ENCODE measurements at places on chromosomes 12 and 14.
A peak's percentile ranks its signal among the peaks of the same experiment; 100 is the strongest.

GRCh38 chr14:84988357-84988756 is 541.6 kb upstream of the FLRT2 start:
- DNase-seq = no peak

DNA sequence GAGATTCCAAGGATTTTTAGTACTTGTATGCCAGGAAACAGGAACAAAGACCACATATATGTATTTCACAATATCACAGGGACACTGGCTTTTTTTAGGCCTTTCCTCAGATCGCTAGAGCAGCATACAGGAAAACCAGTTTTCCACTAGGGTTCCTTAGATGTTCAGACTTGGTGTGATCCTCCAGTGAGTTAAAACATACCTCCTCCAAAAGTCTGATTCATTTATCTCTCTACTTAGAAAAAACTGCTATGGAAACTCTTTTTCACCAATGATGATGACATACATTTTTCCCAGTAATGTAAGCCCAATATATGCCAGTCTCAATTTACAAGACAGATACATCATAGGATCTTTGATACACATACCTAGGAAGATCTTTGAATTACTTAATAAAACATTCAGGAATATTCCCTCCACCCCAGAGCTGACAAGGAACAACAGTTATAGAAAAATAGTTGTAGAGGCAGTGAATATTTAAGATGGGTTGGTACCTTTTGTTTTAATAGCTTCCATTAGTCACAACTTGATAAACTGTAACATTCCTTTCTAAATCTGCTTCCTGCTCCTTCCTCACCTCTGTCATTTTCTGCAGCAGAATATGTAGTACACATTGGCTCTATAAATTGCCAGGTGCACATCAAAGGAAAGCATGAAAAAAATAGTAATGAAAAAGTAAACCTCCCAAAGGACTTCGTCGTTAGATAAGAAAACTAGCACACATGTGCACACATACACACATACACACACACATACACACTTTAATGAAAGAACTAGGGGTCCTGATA is 27.5 kb downstream of the BCAT1 start:
- no peak for DNase-seq

DNA sequence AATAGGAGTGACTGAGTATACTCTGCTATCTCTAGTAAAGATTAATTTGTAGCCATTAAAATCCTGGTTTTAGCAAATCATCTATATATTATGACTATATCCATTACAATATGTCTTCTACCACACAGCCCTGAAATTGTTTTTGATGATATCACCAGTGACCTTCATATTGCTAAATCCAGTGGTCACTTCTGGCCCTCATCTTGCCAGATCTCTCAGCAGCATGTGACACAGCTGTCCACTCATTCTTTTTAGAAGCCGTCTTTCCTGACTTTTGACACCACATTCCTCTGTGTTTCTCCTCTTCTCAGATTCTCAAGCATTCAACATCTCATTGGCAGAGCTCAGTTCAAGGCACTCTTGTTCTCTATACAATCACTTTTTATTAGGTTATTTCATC is 54.9 kb downstream of the CPNE8 start:
- DNase-seq = no peak

DNA sequence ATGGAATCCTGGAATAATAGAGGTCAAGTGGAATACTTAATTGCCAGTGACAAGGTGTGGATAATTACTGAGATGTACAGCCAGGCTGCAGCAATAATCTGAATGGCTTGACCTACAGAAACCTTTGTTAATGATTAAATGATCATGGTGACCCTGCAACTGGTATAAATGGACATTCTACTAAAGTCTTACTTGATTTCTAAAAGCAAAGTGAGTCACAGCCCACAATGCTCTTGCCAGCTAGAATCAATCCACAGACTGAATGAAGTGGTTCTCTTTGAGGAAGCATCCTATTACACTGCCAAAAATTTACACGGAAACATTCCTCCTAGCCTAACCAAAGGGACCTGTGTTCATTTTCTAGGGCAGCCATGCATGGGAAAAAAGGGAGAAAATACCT is 518.5 kb downstream of the SOX5 start:
- DNase-seq = no peak

DNA sequence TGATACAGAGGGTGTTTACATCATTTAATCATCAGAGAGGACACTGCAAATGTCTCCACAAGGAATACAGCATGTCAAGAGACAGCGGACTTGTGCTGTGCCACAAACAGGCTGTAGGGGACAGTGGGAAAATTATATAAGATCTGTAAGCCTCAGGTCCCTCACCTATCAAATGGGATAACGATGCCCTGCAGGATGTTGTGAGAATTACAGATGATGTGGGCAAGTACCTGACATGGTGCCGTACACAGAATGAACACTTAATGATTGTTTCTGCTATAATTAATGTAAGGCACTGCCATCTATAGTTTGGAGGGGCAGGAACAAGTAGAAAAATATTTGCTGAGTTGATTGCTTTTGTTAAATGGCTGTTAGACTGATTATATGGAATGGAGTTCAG is 81.9 kb upstream of the GTF2A1 start:
- no peak for DNase-seq

DNA sequence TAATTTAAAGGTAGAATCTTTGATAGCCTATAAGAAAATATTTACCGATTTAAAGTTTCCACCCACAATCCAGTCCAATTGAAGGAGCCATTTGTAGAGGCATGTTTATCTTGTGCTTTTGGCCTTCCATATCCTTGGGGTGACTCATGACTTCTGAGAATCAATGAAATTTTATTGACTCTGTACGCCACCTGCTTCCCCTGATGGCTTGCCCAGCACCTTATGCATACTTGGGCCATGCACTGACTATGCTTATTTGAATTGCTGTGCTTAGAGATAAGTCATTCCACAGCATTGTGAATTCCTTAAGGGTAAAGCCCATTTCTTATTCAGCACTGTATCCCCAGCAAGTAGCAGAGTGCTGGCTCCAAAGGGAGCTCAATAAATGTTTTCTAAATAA is 954.8 kb upstream of the SEL1L start:
- no peak for DNase-seq

DNA sequence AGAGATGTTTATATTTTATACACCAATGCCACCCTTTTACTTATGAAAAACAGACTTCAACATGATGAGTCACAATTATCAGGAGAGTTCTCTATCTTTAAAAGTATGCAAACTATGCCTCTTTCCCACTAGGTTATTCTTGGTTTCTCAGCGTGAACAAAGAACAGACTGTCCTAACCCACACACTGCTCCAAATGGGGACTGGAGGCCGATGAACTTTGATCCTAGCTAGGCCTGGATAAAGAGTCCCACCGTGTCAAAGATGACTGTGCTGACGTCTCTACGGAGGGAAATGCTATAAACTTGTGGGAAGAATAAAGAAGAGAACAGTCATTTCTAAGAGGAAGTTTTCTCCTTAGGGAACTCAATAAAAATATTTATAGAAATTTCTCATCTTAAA is 160.1 kb downstream of the EPS8 start:
- DNase-seq = no peak

GRCh38 chr12:22118238-22118790 is 72.3 kb downstream of the CMAS start:
- no peak for DNase-seq

DNA sequence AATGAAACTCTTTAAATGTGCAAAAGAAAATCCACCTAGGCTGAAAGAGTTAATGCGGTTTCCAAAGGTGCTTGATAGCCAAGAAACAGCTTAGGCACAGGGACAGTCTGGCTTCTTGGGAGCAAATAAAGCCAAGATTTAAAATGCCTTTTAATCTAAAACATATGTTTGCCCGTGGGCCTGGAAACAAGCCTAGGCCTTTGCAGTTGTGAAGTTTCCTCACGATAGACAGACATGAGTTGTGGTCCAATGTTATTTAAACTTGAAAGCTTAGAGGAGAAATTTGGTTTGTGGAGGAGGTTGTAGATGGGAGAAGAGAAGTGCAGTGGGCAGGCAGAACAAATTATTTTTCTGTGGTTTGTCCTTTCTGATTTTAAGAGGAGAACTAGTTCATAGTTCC is 29.8 kb downstream of the PROX2 start:
- no peak for DNase-seq

DNA sequence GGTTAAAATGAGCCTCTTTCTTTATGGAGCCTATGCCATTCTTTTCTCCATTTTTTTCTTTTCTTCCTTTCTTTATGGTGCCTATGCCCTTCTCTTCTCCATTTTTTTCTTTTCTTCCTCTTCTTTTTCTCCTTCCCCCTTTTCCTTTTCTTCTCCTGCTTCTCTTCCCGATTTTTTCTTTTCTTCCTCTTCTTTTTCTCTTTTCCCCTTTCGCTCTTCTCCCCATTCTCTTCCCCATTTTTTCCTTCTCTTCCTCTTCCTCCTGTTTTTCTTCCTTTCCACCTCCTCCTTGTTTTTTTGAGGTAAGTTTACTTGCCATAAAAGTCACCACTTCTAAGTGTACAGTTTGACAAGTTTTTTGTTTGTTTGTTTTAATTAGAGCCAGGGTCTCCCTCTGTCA is 50.1 kb downstream of the KIAA0586 start:
- DNase-seq = no peak

GRCh38 chr14:87261621-87262020 is 731.4 kb downstream of the GALC start:
- DNase-seq = no peak

- no peak for DNase-seq
These were observed 129.1 kb downstream of the PTPRB start for GRCh38 chr12:70508178-70508577.

GRCh38 chr12:71236133-71236660 is 78.4 kb upstream of the TSPAN8 start:
- DNase-seq = no peak

GRCh38 chr14:94679937-94680861 is 68.0 kb downstream of the SERPINA3 start:
- DNase-seq = no peak

DNA sequence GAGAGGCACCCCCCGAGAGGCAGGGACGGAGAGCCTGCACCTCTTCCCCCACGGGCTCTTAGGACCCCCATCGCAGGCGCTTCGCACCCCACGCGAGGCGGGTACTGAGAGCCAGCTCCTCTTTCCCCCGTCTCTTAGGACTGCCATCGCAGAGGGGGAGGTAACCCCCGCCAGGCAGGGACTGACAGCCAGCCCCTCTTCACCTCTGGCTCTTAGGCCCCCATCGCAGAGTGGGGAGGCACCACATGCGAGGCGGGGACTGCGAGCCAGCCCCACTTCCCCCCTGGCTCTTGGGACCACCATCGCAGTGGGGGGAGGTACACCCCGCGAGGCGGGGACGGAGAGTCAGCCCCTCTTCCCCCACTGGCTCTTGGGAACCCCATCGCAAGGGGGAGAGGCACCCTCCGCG is 46.1 kb downstream of the DDX11 start:
- no peak for DNase-seq

DNA sequence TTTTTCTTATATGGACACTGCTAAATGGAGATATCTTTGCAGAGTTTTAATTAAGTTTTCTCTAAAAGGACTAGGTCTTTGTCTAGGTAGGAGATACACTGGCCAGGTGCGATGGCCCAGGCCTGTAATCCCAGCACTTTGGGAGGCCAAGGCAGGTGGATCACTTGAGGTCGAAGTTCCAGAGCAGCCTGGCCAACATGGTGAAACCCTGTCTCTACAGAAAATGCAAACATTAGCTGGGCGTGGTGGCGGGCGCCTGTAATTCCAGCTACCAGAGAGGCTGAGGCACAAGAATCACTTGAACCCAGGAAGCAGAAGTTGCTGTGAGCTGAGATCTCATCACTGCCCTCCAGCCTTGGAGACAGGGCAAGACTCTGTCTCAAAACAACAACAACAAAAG is 17.1 kb upstream of the CERS5 start:
- DNase-seq = no peak

- peak; percentile 33 for DNase-seq
These were observed 23.1 kb upstream of the LRTM2 start for GRCh38 chr12:1797011-1797901.

GRCh38 chr14:99473458-99473857 is 7.2 kb downstream of the SETD3 start:
- no peak for DNase-seq

DNA sequence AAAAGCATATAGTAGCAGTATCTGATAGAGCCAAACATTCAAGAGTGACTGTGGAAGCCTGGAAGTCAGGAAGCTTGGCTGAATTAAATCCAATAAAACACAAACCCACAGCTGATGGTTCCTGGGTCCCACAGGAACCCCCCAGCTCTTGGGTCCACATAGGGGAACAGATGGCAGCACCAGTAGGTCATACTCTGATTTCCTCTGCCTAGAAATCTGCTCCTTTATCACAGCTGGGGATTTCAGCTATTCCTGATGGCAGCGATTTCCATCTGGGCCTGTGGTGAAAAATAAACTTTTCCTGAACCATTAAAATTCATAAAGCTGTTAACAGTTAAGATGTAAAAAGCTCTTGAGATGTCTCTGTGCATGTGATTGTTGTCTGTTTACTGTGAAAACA is 202.0 kb upstream of the FRMD6 start:
- DNase-seq = no peak
